ENCODE measurements at places on chromosomes 12 and 14.

DNA sequence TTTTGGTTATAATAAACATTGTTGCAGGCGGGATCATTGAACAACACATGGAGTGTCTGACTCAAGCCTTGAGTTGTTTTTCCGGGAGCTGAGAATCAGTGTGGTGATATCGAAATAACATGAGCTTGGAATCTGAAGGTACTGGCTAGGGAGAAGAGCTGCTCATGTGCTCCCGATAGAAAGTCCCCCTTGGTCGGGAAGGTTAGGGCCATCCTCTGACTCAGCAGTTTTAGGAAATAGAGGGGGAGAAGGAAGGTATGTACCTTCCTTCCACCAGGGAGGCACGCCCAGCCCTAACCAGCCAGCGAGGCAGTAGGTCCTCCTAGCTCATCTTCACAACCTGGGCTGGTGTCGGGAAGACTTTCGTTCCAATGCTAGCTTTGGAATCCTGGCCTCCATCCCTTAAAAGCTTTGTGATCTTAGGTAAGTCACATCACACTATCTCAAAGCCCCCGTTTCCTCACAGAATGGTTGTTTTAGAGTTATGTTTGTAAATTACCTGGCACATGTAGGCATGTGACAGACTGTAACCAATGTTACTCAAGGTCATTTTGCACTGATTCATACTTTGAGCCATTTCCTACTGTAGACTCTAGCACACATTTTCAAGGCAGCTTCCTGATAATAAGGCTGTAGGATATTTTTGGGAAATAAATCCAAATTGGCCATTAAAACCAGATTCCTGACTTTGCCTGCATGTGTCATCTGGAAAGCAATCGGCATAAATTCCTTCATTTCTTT, 1.9 kb upstream of the RAB35 start:
- ATAC-seq = no peak

DNA sequence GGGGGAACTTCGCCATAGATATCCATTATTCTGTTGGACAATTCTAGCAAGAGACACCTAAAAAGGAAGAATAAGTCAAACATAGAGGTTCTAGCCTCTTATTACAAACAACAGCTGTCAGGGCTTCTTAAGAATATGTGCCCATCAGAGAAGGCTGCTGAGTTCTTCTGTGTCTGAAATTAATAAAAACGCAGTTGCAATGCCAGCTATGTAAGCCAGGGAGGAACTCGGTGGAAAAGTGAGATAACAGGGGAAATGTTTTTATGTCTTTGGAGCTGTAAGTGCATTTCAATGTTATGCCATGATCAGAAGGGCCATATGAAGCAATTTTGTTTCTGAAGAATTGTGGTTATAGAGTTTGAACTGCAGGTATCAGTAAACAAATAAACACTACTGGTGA, 95.0 kb downstream of the SYT1 start:
- peak; percentile 63 for ATAC-seq

DNA sequence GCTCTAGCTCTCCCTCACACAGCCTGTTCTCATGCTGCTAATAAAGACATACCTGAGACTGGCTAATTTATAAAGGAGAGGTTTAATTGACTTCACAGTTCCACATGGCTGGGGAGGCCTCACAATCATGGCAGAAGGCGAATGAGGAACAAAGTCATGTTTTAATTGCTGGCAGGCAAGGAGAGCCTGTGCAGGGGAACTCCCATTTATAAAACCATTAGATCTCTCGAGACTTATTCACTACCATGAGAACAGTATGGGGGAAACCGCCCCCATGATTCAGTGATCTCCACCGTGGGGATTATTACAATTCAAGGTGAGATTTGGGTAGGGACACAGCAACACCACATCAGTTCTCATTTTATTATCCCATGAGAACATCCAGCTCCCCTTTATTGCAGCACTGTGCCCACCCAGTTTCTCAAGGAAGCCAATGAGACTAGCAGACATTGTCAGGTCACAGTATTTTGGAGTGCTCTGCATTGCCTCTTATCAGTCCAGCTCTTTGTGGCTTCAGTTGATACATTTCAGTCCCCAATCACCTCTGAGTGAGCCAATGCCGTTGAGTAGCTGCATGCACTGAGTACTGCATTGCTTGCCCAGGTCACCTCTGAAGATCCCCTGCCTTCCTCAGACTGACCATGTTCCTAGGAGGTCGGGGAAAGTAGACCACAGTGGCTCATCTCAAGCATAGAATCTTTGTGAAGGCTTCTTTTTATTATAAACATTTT, 131.2 kb downstream of the CRADD start:
- ATAC-seq = no peak

DNA sequence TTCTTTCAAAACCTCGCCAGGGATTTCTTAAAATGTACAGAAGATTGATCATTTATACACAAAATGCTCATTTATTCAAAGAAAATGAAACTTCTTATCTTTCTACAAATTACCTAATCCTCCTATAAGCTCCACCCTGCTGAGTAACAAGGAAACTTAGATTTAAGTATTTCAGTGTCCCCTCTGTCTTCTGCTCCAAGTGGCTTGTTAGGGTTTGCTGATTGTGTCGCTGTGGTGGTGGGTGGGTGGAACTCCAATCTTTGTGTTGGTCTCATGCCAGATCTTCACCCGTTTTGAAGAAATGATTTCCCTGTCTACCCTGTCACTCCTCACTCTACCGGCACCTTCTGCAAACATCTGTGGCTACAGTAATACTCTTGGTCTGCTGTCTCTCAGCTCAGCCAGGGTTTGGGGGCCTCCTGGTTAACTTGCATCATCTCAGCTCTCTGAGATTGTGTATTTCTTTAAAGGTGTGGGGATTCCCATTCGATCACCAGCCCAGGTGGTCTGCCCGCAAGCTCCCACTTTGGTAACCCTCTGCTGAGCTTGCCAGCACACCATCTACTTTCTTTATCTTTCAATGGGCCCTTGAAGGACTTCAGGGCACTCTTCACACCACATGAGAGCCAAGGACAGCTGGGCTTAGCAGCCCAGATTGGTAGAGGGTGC, 73.8 kb downstream of the DRAM1 start:
- no peak for ATAC-seq

DNA sequence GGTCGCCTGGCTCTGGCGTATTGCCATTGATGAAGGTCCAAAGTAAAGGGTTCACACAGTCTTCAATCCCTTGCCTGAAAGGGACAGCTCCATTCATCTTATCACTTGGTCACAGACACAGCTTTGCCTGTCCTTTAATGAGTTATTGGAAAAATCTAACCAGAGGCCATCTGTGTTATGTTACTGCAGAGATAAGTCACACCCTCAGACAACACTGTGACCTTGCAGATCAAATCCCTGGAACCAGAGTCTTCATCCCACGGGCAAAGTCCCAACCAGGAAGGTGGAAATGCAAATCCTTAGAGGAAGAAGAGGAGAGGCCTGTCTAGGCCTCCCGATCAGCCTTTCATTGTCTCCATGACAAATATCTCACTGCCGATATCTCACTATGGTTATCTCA, 68.3 kb upstream of the SCN8A start:
- ATAC-seq = no peak

- ATAC-seq = no peak
These were observed 109.6 kb downstream of the BCAT1 start for GRCh38 chr12:24839268-24839791.

Data from SK-N-SH treated with all-trans-retinoic acid at 6 μM for 48 hours (cell line).